Activated CD4-positive, alpha-beta memory T cell treated with anti-CD3 and anti-CD28 coated beads, Interleukin-2, amount 10 ng/mL, durations not matched to agents 7 days and 5 days (primary cell): ENCODE measurements at places on chromosomes 1 and 21. TPM values are rescaled to one million over a fixed set of nuclear protein-coding genes. Genes with fewer than 3 reads are reported as not detected.
A peak's percentile ranks its signal among the peaks of the same experiment; 100 is the strongest.

DNA sequence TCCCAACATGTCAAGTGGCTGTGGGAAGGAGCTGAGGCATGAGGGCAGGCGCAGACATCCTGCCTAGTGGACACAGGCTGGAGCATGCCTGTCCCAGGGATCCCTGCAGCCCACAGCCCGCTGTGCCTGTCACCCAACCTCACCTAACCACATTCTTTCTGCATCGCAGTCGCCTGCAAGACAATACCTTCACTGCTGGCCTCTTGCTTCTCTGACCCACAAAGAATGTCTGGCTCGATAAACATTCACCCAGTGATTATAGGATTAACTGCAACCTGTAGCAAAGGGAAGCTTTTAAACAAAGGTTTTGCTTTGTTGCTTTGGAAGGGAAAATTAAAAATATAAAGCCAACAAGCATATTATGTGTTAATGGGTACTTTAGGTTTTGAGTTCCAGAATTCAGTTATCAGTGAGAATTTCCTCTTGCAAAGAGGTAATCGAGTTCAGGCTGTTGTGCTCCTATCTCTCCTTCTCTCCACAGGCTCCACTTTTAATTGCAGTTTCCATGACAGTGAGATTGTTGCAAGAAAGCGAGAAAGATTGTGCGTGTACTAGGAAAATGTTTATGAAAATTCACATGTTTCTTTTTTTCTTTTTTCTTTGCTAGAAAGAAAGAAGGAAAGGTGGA lies 40.0 kb upstream of the ZNF648 start:
- no peak for DNase-seq

- DNase-seq, result no peak
Measured at GRCh38 chr21:15722591-15723324, 7.0 kb upstream of the USP25 start.

DNA sequence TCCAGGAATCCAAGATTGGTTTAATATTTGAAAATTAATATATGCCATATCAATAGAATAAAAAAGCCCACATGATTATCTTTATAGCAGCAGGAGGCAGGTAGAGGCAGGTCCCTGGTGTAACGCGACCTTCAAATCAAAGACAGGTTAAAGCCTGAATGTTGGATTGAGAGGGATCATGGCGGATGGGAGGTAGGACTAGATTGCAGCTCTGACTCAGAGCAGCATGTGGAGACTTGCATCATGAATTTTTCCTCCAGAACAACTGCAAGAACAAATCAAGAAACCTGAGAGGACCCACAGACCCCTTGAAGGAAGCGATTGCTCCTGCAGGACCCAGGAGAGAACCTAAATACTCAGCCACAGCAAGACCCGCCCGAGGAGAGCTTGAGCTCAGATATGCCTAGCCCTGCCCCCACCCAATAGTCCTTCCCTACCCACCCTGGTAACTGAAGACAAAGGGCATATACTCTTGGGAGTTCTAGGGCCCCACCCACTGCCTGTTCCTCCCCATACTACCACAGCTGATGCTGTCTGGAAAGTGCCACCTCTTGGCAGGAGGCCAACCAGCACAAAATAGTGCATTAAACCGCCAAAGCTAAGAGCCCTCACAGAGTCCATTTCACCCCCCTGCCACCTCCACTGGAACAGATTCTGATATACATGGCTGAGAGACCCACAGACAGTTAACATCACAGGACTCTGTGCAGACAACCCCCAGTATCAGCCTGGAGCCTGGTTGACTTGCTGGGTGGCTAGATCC lies 19.5 kb downstream of the S100B start:
- no peak for DNase-seq

DNA sequence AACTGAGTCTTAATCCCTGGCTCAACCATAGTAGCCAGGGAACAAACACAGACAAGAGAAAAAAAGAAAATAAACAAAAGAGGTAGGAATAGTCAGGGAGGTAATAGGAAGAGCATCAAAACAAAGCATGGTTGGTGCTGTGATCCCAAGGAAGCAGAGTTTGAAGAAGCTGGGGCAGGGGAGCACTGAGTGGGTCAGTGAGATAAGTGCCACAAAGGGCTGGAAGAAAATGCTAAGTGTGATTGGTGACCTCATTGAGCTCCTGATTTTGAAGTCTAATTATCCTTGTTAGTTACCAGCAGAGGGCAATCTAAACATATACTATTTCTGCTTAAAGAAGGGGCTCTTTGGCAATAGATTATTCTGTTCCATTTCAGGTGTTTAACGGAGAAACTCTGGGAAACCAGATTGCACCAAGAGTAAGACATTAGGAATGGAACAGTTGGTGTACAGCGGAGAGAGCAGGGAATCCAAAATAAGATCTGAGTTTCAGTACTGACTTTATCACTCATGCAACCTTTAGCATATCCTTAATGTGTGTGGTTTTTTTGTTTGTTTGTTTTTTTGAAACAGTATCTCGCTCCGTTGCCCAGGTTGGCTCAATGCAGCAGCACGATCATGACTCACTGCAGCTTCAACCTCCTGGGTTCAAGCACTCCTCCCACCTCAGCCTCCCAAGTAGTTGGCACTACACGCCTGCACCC lies 30.7 kb upstream of the KIAA1614 start:
- no peak for DNase-seq

DNA sequence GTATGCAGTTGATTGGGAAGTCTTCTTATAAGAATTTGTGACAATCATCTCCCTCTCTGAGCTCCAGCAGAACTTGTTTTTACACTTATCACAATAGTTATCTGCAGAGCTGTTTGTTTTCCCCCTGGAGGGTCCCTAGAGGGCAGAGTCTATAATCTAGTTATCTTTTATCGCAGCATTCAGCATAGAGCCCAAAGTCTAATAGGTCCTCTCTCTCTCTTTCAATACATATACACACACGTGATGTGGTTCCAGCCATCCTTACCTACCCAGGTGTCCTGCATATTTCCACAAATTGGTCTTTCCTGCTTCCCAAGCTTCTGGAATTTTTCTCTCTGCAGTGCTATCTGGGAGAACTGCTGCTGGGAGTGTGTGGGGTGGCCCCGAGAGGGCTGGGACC lies 229.6 kb upstream of the KIAA0040 start:
- no peak for DNase-seq

GRCh38 chr1:36702963-36703362 lies 220.2 kb upstream of the CSF3R start:
- DNase-seq, result no peak

DNA sequence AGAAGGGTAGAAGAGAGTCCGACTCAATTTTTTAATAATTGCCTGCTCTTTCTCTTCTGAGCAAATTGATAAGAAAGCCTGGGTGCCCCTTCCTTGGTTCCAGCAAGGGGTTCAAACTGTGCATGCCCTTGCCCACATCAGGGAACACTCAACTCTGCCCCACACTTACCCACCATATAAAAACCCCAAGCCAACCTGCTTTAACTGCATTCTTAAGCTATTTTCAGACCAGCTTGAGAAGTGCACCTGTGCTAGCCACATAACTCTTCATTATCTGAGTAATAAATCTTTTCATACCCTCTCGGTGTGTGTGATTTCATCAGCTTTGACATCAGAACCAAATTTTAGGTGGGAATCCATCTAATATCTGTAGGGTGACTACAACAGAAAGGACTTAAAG lies 509.6 kb downstream of the MRPL39 start:
- DNase-seq, result no peak

GRCh38 chr1:15289251-15289651 lies 42.2 kb downstream of the FHAD1 start:
- DNase-seq, result no peak

DNA sequence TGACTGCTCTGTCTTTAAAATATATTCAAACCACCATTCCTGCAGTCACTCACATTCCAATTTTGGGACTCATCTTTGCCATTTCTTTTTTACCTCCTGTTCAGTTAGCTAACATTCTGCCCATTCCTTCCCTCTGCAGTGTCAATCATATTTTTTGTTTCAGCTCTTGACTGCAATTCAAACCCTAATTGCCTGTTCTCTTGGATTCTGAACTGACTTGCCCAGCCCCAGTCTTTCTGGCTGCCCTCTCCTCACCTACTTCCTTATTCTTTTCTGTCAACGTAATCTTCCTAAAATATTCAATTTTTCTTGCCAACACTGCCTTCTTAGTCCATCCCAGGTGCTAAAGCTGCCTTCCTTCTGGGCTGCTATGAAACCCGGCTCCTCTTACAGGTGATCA lies 6.1 kb downstream of the PRDM2 start:
- DNase-seq, result no peak

DNA sequence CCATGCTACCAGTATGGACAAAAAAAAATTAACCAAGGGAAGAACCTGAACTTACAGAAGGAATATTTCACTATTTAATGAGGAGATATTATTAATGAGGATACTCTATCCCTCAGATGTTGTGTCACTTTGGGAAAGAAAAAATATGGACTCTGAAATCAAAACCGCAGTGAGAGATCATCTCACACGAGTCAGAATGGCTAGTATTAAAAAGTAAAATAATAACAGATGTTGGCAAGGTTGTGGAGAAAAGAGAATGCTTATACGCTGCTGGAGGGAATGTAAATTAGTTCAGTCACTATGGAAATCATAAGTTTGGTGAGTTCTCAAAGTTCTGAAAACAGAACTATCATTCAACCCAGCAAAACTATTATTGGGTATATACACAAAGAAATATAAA lies 30.9 kb downstream of the TNFSF4 start:
- no peak for DNase-seq

- no peak for DNase-seq
Measured at GRCh38 chr1:193285641-193286040, 99.2 kb upstream of the B3GALT2 start.

GRCh38 chr1:160436966-160437365 lies 36.6 kb downstream of the VANGL2 start:
- DNase-seq, result no peak

DNA sequence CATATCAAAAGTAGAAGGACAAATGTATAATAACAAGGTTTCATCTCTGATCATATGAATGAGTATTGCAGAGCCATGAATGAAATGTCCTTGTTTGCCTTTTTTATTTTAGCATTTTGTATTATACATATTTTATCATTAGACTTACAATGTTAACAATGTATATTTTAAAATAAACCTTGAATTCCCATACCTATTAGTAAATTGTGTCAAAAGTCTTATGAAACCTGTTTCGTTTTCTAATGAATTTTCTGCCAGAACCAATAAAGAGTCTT lies 646 bp downstream of the DNAJB4 start:
- no peak for DNase-seq

DNA sequence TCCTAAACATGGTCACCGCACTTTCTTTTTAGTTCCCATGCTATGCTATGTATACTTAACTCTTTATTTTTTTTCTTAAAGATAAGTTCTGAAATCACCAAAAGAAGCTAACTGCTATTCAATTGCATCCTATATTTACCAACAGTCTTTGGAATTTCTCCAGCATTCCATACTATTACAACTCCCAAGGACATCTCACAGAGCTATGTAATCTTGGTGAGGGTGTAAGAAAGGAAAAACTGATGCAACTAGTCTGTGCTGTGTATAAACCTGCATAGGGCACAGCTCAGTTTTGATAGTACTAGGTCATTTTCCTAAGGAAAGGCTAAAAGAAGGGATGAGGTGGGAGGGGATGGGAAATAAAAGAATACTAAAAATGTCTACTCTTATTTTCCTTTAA lies 78.0 kb downstream of the PTPN14 start:
- DNase-seq, result no peak

- DNase-seq, result no peak
Measured at GRCh38 chr1:80447526-80447925, 1353.2 kb upstream of the ADGRL2 start.

GRCh38 chr21:39110431-39110830 lies 72.8 kb downstream of the PSMG1 start:
- DNase-seq, result no peak

DNA sequence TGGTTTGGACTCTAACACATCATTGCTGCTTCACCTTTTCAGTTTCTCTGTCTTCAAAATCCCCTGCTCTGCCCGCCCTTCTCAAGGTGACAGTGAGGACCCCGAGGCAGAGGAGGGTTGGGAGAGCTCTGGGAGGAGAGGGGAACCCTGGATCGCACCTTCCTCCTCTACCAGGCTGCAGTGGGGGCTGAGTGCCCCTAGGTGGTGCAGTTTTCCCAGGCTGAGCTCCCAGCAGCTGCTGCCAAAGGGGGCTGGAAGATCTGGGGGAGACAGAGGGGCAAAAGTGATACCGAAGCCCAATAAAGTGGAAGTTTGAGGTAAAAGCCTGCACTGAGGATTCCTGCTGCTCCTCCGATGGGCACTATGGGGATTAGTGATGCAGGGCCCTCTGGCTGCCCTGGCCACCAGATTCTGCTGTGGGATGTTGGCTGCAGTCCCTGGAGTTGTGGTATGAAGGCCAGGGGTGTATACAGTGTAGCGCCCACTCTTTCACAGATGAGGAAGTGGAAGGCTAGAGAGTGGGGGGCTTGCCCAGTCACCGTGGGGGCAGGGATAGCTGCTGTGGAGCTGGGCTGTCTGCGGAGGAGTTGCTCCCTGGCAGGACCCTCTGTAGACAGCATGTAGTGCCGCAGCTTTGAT lies 40.7 kb upstream of the SCMH1 start:
- peak; percentile 34 for DNase-seq

GRCh38 chr1:17976854-17977253 lies 130.7 kb upstream of the IGSF21 start:
- no peak for DNase-seq

DNA sequence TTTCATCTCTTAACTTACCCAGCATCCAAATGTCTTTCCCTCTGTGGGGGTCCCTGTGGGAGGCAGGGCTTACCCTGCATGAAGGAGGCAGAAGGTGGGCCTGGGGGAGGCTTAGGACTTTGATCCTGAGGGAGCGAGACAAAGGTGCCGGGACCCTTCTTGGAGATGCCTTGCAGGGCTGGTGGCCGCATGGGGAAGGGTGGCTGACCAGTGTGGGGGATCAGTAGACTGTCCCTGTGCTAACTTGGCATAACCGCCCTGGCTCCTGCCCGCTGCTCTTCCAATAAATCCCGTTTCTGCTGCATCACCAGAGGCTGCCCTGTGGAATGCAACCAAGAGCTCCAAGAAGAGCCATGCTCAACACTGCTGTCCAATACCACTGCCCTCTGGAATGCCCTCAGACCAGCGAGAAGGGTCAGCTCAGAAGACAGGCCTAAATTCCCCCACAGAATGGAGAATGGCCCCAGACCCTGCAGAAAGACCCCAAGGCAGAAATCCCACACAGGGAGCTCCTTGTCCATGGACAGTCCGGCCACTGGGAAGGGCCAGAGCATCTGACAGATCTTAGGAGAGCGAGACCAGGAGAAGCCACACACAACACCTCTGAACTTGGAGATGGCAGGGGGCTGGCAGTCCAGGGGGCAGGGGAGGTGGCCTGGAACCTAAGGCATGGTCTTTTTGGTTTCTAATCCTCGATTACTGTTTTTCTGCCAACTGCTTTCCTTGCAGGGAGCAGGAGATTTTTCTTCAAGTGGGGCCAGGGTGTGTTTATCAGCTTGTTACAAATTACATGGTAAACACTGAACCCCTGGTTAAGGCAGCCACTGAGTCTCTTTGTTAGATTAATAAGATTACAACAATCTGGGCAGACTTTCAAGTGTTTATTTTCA lies 46.7 kb upstream of the DMRTB1 start:
- no peak for DNase-seq

- DNase-seq, result no peak
Measured at GRCh38 chr1:53896635-53897229, 2.7 kb downstream of the DIO1 start.

Gene MPL
- not detected for total RNA-seq

Gene OR10Z1
- total RNA-seq, result not detected

Gene OR2T6
- not detected for total RNA-seq

Gene TSHB
- not detected for total RNA-seq

Gene FLG2
- total RNA-seq, result 0.03 TPM
